CD8-positive, alpha-beta T cell (primary cell): ENCODE measurements at places on chromosomes 4 and X.

- DNase-seq: no peak
Measured at GRCh38 chr4:14087459-14087858, 459.9 kb upstream of the BOD1L1 start.

DNA sequence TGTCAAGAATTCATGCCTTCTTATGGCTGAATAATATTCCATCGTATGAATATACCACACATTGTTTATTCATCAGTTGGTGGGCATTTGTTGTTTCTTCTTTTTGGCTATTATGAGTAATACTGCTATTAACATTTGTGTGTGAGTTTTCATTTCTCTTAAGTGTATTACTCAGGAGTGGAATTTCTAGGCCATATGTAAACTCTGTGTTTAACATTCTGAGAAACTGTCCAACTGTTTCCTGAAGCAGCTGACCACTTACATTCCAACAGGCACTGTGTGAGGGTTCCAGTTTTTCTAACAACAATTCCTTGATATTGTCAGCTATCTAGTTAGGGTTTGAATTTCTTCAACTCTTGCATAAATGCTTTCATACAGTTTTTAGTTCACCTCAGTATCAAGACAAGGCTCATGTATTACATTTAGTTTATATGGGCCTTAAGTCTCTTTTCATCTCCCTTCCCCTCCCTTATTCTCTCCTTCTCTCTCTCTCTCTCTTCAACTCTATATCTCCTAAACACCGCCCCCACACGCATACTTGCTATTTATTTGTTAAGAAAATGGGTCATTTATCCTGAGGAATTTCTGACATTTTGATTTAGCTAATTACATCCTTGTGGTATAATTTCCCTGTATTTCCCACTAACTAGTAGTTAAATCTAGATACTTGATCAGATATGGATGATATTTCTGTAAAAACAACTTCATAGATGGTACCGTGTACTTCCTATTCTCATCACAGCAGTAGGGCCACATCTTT lies 77.4 kb downstream of the WDR19 start:
- DNase-seq: no peak

DNA sequence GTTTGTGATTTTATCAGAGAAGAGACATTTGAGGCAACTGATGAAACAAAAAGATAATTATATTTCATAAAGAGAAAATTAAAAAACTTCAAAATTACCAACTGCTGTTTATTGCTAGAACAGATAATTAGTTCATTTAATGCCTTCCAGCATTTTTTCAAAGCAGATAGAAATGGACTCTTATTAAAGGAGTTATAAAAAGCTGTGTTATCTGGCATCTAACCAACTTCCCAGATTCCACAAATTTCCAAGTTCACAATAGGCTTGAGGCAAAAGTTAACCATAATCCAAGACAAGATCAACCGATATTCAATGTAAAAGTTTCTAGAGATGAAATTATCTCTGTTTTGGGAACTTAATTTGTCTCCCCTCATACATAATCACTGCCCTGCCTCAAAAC lies 152.4 kb downstream of the TSPAN5 start:
- DNase-seq: no peak

DNA sequence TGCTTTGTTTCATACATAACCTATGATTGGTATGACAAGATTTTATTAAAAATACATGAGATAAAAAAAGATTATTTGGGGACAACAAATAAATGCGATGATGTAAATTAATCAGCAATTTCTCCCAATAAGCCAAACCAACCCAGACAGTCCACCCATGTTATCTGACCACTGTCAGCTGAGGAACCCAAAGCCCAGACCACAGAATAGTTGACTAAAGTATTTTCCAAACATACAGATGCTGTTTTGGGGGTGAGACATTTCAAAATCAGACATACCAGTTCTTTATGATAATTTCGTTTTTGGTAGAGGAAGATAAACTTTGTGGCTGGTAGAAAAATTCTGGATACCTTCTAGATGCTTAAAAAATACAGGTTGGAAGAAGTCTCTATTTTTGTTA lies 650.8 kb upstream of the FAM241A start:
- DNase-seq: no peak

DNA sequence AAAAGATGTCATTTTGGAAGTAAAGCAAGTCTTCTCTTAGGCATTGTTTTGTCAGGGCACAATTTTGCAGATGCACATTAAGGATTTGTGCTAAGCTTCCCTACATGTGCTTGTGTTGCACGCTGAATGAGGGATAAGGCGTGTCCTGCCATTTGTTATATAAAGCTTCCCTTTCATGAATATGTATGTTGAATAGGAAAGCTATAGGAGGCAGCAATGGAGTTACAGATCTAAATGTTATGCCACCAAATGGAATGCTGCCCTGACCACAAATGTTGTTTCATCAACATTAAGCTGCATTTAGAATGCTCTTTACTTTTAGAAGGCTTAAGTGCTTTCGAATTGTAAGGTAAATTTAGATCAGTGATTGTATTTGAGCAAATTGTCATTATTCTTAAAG lies 20.9 kb downstream of the SGMS2 start:
- DNase-seq: no peak

GRCh38 chr4:84419201-84419600 lies 79.9 kb downstream of the NKX6-1 start:
- DNase-seq: no peak

DNA sequence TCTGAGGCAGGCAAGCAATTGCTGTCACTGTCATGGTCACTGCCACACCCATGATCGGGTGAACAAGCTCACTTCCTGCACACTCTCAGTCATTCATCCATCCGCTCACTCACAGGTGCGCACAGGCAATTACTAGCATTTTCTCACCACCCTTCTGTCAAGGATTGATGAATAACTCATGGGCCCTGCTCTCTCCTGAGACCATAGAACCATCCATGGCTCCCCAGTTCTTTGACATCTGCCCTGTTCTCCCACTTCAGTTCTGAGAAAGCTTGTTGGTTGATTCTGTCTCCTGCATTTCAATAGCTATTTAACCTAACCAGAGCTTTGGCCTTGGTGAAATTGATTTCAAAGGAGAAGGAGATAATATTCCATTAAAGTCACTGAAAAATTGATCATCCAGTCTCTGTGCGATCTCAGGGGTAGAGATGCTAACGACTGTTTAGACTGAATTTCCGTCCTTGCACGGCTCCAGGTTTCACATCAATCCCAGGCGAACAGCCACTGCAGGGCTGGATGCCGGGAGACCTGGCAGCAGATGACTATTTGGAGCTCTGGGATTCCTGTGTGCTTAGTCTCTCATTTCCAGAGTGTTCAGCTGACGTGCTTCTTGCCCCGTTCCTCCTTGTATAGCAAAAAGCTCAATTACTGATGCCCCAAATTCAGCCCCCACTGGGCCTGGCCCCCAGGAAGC lies 36.9 kb upstream of the ADRA2C start:
- no peak for DNase-seq

GRCh38 chrX:123648028-123648810 lies 84.6 kb downstream of the THOC2 start:
- DNase-seq: peak; percentile 34

DNA sequence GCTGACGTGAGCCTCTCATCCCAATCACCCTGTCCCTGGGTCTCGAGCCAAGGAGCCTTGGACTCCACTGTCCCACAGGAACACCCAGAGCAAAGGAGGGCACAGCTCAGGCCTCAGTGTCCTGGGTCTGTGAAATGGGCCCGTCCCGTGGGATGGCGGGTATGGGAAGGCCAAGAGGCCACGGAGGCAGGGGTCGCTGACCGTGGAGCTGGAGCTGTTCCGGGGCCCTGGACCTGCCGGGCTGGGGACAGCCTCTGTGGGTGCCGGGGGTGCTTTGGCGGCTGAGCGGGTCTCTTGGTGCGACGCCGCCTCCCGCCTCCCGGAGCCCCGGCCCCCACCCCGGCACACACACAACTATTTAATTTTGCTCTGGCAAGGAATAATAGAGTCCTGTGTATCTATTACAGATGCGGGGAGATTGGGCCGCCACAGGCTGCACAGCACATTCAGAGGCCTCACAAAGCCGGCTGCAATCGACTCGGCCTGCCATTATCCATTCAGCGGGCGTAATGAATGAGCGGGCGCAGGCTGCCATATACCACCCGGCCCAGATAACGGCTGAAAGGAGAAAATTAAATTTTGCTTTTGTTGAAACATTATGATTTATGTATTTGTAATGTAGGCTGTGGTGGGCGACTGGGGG lies 83.9 kb upstream of the NKX1-1 start:
- no peak for DNase-seq

DNA sequence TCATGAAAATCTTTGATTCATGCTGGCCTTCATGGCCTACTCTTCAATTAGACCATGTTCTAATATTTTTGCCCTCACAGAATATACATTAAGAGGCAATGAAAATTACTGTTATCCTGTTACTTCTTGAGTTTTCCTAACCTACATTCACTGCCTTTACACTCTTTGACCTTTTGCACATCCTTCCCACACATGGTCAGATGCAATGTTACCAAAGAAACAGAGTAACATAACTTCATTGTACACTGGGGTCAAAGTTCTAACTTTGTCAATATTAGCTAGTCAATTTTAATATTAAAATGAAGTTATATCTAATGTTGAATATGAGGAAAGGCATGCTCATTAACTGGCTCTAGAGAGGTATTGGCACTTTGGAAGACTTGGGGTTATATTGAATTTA lies 284.8 kb downstream of the TEX13C start:
- no peak for DNase-seq

GRCh38 chrX:31435592-31435991 lies 363.8 kb upstream of the FTHL17 start:
- DNase-seq: no peak

GRCh38 chr4:130484826-130485225 lies 1388.9 kb downstream of the C4orf33 start:
- no peak for DNase-seq

DNA sequence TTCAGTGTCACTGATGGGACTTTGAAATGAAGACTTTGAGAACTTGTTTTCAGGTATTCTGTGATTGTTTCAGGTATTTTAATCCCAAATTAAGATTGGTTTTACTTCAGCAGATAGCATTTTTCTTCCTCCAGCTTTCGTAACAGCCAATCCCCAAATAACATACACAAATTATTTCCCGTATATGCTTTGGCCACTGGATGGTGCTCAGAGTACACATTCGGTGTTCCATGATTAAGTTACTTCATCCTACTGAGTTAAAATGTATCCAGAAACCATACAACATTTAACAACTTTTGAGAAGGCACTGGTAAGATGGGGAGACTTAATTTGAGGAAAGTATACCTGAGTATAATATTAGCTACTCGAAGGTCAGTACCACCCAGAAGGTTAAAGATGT lies 233.4 kb upstream of the FAM47A start:
- no peak for DNase-seq

GRCh38 chrX:29229802-29230201 lies 642.6 kb downstream of the IL1RAPL1 start:
- no peak for DNase-seq

- DNase-seq: no peak
Measured at GRCh38 chr4:152525878-152526277, 10.0 kb downstream of the FBXW7 start.

- DNase-seq: no peak
Measured at GRCh38 chrX:68754406-68754805, 74.4 kb upstream of the EFNB1 start.

- DNase-seq: no peak
Measured at GRCh38 chr4:108628411-108628810, 8.0 kb downstream of the RPL34 start.

DNA sequence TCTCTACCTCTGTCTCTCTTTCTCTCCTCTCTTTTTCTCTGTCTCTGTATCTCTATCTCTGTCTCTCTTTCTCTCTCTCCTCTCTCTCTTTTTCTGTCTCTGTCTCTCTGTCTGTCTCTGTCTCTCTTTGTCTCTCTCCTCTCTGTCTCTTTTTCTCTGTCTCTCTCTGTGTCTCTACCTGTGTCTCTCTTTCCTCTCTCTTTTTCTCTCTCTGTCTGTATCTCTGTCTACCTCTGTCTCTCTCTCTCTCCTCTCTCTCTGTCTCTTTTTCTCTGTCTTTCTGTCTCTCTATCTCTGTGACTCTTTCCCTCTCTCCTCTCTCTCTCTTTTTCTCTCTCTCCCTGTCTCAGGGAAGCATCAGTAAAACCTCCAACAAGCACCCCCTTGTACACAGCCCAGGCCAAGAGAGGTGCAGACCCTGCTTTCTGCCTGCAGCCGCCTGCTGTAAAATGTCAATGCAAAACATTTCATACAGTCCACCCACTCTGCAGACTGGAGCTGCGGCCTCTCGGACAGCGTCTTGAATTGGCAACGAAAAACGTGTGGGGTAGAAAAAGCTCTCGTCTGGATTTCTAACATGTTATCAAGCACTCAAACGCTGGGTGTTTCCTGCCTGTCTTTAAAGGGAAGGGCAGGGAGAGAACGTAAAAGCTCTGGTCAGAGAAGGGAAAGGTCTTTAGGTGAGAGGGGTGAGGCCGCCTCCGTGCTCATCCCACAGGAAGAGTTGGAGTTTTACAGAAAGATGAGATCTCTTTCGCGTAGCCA lies 3.7 kb upstream of the SHOX start:
- no peak for DNase-seq

DNA sequence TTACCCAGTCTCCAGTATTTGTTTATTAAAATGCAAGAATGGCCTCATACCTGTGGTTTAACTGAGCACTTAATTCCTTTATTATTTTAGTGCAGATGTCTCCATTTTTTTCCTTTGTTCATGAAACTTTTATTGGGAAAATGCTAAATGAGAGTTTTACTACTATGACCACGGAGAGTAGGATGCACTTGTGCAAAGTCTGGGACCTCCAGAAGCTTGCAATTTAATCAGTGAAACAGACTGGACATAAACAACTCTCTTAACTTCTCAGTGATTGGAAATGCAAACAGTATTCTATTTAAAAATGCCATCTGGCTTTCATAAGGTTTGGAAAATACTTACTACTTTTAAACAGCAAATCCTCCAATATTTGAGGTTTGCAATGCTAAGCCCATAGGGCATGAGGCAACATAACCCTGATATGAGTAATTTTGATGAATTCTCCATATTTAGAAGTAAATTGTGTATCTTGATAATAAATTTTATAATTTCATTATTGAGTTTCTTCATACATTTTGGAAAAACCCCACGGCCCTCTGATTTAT lies 718.7 kb upstream of the MAGEB2 start:
- no peak for DNase-seq

DNA sequence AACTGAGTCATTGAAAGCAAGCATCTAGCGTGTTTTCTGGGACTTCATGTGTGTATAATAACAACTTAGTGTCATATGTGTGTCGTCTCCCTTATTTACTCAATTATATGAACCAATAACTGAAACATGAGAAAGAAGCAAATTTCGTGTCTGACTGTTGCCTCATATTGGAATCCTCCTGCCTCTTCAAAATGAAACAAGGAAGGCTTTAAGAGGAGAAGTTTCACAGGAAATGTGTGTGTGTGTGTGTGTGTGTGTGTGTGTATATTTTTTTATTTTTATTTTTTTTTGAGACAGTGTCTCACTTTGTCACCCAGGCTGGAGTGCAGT lies 145.8 kb upstream of the SFRP2 start:
- no peak for DNase-seq

GRCh38 chrX:2677764-2678163 lies 13.3 kb upstream of the CD99 start:
- no peak for DNase-seq
